Left forelimb (tissue), 1 donor: ENCODE measurements at places on chromosomes 1 and 21.

DNA sequence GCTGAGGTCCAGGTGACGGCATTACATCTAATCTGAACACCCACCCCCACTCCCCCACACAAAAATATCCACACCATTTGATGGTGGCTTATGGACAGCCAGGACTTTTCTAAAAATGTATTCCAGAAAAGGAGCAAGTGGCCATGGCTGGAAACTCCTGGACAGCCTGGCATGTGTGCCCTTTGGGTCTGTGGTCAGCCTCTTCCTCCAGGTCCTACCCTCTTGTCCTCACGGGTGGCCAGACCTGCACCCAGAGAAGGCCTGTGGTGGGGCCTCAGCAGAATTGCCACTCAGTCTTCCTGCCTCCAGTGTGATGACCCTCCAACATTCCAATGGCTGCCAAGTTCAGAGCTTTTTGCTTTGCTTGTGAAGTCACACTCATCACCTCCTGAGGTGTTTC lies 600.6 kb downstream of the AJAP1 start:
- peak; percentile 34 for DNase-seq

DNA sequence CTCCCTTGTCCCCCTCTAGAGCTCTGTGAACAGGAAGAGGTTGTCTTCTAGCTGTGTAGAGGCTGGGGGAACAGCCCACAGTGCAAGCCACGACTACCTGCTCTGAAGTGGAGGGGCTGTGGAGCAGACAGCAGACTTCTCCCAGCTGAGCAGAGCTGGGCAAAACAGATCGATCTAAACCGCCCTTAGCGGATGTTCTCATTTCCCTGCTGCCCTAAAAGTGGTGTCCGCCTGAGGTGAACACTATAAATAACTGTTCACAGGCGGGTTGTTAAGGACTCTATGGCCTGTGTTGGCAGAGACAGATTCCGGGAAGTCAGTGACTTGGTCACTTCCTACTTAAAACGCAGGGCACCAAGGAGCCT lies 203.2 kb downstream of the RHOU start:
- peak; percentile 63 for DNase-seq

GRCh38 chr1:216682752-216683151 lies 40.5 kb downstream of the ESRRG start:
- DNase-seq = no peak

DNA sequence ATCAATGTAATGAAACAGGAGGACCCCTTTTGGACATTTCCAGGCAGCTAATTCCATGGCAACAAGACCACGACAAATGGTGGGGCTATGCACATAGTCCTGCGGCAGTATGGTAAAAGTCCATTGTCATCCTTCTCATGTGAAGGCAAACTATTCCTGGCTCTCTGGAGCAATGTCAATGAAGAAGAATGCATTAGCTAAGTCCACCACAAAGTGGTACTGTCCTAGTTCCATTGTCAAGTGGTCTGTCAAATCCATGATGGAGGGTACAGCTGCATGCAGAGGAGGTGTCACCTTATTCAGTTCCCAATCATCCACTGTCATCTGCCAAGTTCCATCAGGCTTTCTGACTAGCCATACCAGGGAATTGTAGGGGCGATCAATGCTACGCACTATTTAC lies 110.1 kb downstream of the GDAP2 start:
- DNase-seq = no peak

DNA sequence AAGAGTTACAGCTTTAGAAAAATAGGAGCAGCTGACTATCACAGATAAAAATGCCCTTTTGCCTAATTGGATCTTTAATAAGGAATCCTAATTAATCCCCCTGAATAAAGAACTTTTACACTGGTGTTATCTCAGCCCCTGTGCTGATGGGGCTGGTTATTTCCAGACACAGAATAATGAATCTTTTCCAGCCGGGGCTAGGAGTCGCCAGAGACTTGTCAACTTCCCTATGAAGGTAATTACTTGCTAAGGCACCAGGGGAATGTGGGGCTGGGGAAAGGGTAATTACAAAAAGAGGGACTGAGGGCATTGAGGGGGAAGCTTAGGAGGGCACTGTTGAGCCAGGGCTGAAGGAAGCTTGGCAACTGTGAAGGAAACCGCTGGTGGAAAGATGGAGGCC lies 34.5 kb downstream of the HMGB4 start:
- DNase-seq = no peak

GRCh38 chr21:36203603-36203889 lies 46.9 kb downstream of the DOP1B start:
- DNase-seq = no peak

DNA sequence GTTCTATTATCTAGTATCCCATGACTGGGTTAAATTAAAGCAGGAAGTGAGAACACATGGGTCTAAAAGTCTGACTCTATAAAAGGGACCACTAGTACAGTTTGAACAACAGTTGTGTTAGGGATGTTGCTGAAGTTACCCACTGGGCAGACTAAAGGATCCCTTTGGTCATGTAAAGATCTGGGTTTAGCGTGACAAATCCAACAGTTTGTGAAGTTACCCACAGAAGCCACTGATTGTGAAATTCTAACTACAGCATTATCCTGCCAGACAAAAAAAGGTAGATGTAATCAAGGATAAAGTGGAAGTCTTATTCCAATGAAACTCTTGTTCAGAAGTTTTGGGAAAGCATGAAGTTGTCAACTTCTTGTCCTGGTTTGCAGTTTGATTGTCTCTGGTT lies 5.7 kb downstream of the QSOX1 start:
- DNase-seq = no peak

DNA sequence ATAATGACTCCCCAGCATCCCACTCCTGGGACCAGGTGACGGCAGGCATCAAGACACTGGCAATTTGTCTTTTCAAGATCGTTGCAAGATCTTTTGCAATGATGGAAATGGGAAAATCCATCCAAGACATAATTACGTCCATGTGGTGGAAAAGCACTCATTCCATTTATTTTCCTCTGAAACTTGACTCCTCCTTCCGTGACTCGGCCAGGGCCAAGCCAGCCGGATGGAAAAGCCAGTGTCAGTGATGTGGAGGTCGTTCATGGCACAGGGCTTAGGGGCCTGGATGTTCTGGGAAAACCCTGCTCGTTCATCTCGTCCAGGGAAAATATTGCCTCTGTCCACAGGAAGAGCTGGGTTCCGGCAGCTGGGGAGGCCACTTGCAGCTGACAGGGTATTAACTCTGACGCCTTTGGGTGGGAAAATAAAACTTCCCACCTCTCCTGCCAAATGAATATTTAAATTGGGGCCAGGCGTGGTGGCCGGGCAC lies 46.2 kb downstream of the C1orf198 start:
- DNase-seq = peak; percentile 82

DNA sequence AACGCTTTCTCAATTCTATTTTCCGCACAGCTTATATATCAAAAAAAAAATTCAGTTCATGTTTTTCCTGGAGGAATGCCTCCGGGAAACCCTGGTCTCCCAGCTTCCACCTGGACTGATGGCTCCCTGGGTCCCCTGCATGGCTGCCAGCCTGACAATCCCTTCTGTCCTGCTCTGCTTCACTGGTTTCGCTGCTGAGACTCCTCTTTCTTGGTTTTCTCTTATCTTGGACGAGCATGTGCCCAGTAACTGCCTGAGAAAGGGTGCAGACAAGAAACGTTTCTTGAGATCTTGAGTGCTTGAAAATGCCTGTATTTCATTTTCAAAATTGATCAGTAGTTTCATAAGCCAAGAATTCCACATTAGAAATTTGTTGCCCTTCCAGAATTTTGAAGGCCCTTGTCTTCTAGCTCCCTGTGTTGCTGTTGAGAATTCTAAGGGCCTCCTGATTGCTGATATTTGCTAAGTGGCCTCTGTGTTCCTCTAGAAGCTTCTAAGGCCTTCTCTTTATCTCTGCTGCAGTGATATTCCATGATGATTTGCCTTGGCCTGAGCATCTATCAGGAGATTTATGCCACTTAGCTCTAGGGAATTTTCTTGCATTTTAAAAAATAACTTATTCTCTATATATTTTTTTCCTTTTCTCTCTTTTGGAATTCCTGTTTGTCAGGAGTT lies 44.7 kb downstream of the ETS2 start:
- DNase-seq = no peak

- DNase-seq = no peak
These were observed 125.7 kb downstream of the MATN1 start for GRCh38 chr1:30597711-30598110.

DNA sequence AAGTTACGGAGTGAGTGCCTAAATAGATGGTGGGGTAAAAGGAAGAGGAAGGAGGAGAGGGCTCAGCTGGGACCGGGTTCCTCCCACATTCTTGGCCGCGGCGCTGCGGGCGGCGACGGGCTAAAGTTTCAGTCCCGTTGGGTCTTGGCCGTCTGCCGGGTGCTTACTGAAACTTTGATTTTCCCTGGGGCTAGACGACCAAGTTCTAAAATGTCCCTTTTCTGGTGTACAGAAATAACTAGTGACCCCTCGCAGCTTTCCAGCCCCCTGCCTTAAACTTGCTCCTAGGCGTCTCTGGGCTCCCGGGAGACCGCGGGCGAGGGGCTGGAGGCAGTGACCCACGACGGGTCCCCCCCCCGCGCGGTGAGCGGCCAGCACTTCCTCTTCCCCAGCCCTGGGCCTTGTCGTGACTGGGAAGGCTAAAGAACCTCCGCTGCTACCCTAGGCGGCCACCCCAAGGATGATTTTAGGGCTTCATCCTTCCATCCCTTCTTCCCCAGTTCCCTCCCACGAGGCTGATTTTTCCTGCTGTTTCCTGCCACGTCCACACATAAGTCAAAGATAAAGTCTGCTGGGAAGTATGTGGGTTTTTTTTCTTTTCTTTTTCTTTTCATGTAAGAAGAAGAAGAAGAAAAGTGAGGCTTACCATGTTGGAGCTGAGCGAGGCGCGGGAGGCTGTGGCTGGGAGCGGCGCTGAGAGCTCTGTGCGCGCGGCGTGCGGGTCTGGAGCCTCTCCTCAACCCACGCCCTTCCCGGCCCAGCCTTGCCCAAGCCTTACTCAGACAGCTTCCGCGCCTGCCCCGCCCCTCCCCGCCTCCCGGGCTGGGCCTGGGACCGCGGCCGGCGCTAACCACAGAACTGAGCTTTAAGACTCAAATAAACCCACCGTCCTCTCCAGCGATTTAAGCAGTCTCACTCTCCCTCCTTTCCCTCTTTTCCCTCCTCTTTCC lies at the start of gene S100A11:
Gene S100A11, minus strand, starts transcription at position 738 of the 950 bp plus-strand sequence. Its CDS starts 89 bp downstream, at position 649.
- peak; percentile 90 for DNase-seq

DNA sequence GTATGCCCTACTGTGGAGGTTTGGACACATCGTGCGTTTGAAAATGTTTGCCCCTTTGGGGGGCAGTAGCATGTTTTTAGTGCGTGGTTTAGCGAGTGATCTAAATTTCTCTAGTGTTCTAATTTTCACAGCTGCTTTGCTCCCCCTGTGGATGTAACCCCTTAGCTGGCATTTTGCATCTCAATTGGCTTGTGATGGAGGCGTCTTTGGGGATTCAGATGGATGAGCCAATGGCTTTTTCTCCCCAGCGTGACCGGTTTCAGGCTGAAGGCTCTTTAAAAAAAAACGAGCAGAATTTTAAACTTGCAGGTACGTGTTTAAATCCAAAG lies 836 bp downstream of the CDC7 start:
- DNase-seq = no peak

- DNase-seq = no peak
These were observed 69.7 kb downstream of the TTLL7 start for GRCh38 chr1:83929184-83929583.

DNA sequence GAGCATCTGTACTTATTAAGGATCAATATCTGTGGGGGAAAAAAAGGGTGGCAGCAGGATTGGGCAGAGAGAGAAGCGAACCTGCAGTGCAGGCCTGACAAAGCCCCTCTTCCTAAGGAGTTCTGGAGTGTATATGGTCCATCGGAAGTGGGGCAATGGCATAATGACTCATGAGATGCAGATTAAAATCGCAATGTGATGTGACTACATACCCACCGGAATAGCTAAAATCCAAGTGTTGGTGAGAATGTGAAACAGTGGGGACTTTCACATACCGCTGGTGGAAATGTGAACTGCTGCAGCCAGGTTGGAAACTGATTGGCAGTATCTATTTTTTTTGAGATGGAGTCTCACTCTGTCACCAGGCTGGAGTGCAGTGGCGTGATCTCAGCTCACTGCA lies 8.2 kb upstream of the CREG1 start:
- no peak for DNase-seq

- no peak for DNase-seq
These were observed 270.4 kb downstream of the PTPRU start for GRCh38 chr1:29506678-29507225.

GRCh38 chr1:13832100-13832499 lies 132.1 kb downstream of the PRDM2 start:
- no peak for DNase-seq

GRCh38 chr1:240107058-240107684 lies 15.5 kb downstream of the FMN2 start:
- no peak for DNase-seq

DNA sequence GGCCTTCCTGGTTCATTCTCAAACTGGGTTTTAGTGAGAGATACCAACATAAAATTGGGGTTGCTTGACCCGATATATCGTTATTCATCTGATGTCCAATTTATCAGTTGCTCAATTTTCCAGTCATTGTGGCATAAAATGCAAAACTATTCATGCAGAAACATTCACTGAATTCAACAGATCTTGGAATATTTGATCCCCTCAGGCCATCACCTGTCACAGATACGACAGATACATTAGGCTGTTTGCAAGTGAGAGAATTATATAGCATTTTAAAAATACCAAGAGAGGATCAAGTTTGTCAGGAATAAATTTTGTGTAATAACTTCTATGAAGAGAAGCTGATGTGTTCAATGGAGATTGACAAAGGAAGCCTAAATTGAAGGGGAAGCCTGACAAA lies 67.1 kb downstream of the MAP10 start:
- no peak for DNase-seq

DNA sequence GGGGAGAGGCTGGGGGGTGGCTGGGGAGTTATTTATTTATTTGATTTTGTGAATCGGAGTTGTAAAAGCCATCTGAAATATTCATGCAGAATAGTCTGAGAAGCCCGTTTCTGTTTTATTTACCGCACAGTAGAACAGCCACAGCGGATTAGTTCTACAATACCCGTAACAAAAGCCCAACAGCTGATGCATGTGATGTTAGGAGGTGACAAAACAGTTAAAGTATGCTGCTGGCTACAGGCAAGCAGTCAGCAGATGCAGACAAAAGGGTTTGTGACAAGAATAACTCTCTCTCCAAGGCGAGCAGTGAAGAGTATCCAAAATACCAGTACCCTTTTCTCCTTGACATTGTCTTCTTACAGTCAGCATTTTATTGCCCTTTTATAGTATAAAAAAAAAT lies 42.0 kb downstream of the PROX1 start:
- no peak for DNase-seq
